ENCODE measurements at places on chromosomes 13 and 19.
A peak's percentile ranks its signal among the peaks of the same experiment; 100 is the strongest.

DNA sequence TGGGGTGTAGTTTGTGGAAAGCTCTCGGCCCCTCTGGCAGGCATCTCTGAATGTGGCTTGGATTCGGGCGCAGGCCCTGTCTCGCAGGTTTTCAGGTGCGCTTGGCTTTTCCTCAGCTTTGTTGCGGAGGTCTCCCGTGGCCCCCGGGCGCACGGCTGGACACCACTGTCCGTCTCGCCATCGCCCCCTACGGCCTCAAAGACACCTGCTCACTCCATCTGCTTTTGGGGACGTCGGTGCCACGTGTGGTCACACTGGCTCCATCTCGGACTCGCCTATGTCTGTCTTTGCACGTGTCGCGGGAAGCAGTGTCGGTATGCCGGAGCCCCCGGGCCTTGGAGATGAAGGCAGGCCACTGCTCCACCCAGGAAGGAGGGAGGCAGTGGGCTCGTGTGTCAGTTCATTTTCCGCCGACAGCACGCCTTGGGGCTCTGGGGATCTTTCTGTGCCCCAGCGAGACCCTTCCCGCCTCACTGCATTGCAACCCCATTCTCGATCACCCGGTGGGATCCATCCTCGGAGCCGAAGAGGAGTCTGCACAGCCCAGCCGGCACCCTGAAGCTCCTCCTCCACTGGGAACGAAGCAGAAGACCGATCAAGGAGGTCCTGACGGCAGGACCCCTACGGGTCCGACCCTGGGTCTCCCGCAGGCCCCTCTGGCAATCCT is 42.1 kb downstream of the ZNF146 start:
- DNase-seq = no peak

DNA sequence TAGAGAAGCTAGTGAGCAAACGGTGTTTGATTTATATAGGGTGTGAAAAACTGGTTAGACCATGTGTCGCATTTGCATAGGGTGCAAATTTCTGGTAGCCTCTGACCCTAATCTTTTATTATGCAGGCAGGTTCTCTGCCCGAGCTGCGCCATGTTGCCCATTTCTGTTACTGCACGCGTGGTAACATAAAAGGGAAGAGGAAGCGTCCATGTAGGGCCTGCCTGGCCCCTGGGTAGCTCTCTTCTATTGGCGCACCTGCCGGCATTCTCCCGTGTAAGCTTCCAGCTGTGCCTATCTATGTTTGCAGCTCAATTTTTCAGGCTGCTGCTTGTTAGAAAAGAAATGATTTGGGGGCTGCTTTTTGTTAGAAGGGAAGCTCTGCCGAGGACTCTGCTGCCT is 14.0 kb upstream of the CD70 start:
- DNase-seq = no peak

DNA sequence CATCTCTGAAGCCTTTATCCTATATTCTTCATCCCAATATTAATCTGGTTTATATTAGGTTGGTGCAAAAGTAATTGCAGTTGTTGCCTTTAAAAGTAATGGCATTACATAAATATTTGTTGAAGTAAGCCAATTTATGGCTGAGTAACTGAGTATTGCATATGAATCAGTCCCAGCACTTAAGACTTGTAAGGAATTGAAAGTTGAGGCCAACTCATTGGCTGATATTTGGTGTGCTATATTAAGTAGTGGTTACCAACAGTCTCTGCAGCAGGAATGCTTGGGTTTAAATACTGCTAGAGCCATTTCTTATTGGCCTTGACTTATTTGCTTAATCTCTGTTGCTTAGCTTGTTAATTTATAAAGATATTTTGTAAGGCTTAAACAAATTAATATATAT is 460.7 kb downstream of the GPC6 start:
- DNase-seq = no peak

DNA sequence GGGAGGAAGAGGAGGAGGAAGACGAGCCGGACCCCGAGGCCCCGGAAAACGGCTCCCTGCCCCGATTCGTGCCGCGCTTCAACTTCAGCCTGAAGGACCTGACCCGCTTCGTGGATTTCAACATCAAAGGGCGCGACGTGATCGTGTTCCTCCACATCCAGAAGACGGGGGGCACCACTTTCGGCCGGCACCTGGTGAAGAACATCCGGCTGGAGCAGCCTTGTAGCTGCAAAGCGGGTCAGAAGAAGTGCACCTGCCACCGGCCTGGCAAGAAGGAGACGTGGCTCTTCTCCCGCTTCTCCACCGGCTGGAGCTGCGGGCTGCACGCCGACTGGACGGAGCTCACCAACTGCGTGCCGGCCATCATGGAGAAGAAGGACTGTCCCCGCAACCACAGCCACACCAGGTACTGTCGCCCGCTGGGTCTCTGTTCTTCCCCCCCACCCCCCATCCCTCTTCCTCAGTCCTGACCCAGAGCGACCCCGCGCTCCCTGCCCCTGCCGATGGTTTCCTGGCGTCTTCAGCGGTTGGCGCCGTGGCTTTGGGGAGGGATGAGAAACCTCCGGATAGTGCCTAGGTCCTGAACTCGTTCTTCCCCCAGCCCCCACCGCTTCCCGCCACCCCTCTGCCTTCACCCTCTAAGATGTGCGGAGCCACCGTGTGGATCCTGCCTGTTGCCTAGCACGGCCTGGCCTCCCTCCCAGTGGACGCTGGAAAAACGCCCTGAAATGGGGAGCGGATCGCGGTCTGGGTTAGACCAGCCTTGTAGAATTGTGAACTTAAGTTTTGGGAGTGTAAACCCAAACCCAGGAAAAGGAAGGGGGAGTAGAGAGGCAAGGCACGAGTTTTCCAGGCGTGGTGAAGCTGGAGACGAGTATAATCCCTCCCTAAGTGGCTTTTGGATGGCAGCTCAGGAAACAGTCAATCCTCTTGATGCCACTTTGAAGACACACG is 1.5 kb downstream of the HS6ST3 start:
- DNase-seq = no peak

GRCh38 chr19:45468803-45469131 is 971 bp downstream of the FOSB start:
- DNase-seq = peak; percentile 67

- DNase-seq = no peak
Observed at GRCh38 chr13:99078017-99078771, 100.3 kb upstream of the DOCK9 start.

DNA sequence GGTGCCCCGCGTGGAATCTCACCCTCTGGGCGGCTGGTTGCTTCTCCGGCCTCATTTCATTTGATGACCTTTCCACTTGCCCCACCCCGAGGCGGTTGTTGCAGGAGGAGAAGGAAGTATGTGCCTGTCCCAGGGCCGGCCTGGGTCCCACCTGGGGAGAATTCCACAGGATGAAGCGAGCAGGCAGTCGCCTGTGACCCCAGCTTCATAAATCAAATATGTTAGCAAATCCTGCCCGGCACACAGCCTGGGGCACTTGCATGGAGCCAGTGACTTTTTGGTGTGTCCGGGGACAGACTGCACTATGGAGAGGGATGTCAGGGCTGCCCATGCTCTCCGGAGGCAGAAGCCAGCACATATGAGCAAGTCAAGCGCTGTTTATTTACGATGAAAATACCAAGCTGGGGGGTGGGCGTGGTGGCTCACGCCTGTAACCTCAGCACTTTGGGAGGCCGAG is 19.7 kb upstream of the ZBTB7A start:
- no peak for DNase-seq
